ENCODE measurements at places on chromosomes 16 and 17.

- peak overlapping the region; percentile 91 for H3K4me3 ChIP-seq
- H3K27ac ChIP-seq: peak overlapping the region; percentile 94
- H3K4me1 ChIP-seq: peaks cover 41% of the 10 kb centered on the region
- H3K27me3 ChIP-seq: peaks cover 3% of the 10 kb centered on the region
Measured at GRCh38 chr17:37488009-37488604, 1.6 kb upstream of the DUSP14 start.

DNA sequence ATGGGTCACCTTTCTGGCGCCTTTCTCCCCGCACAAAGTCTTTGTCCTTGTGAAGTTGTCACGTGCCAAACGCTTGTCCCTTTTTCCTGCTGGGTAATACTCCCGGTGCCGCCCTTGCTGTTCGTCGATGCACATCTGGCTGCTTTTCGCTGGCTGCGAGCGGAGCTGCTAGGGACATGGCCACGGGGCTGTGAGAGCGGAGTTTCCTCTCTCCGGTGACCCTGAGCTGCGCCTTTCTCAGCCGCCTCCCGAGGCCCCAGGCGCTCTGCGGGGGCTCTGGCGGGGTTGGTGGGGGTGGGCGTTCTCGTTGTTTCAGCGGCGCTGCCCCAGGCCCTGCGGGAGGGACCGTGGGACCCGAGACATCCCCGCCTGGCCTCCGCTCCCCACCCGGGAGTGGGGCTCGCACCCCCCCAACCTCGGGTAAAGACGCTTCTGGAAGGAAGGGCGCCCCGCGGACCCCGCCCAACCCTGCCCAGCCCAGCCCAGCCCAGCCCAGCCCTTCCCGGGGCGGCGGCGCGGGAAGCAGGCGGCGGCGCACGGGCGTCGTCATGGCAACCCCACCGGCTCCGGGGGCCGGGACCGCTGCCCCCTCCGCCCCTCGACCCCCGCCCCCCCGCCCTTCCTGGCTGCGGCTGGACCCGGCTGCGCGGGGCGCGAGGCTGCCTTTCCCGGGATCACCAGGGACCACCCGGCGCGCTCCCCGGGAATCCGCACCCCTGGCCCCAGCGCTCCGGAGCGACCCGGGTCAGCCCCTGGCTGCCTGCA, 12.3 kb downstream of the CHMP6 start:
- H3K27me3 ChIP-seq: peaks cover 45% of the 10 kb centered on the region
- no peak for DNase-seq
- peaks cover under 1% of the 10 kb centered on the region for H3K36me3 ChIP-seq

- peaks cover 7% of the 10 kb centered on the region for H3K36me3 ChIP-seq
- no peak overlapping the region for H3K4me3 ChIP-seq
- no peaks in the 10 kb centered on the region for H3K4me1 ChIP-seq
- no peaks in the 10 kb centered on the region for H3K27me3 ChIP-seq
- no peak for DNase-seq
Measured at GRCh38 chr17:46733837-46734475, 84.5 kb downstream of the WNT3 start.

GRCh38 chr16:1471569-1472194, 3.1 kb downstream of the CLCN7 start:
- H3K27me3 ChIP-seq: no peaks in the 10 kb centered on the region
- H3K36me3 ChIP-seq: peaks cover 1% of the 10 kb centered on the region
- DNase-seq: no peak

GRCh38 chr17:19874256-19874655, 6.5 kb upstream of the ULK2 start:
- no peaks in the 10 kb centered on the region for H3K36me3 ChIP-seq
- H3K4me3 ChIP-seq: no peak overlapping the region
- no peak overlapping the region for H3K27ac ChIP-seq
- peaks cover 17% of the 10 kb centered on the region for H3K4me1 ChIP-seq

DNA sequence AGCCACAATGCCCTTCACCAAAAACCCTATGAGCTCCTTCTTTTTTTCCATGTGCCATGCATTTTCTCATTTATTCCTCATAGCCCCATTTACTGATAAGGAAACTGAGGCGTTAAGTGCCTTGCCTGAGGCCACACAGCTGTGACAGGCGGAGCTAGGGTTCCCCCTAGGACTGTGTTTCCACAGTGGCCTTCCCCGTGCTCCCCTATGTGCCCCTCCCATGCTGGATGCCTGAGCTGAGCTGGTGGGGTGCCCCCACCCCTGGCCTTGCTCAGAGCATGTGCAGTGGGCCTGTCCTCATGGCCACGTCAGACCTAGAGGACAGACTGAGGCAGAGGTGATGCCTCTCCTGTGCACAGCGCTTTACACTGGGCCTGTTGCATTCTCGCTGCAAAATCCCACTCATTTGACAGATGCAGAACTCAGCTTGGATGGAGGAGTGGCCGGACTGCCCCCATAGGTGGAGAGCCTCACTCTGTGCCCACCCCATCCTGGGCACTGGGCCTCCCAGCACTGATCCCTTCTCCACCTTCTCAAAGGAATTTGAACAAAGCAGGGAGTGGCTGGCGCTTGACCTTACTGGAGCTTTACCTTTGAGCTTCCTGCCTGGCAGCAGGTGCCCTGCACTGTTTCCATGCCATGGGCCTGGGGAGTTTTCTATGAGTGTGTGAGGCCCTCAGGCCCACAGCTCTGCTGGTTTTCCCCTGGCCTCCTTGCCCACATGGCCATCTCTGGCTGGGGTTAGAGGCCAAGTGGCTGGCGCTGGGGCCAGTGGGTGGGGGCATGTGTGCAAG, 2.6 kb downstream of the MAP2K3 start:
- peaks cover 2% of the 10 kb centered on the region for H3K27me3 ChIP-seq
- DNase-seq: peak; percentile 27
- H3K27ac ChIP-seq: peak overlapping the region; percentile 95
- peak overlapping the region; percentile 97 for H3K4me3 ChIP-seq
- peaks cover 14% of the 10 kb centered on the region for H3K36me3 ChIP-seq

GRCh38 chr17:40431231-40431602, 12.0 kb upstream of the IGFBP4 start:
- H3K4me1 ChIP-seq: peaks cover 32% of the 10 kb centered on the region
- DNase-seq: no peak
- H3K36me3 ChIP-seq: no peaks in the 10 kb centered on the region
- H3K27me3 ChIP-seq: peaks cover 2% of the 10 kb centered on the region

DNA sequence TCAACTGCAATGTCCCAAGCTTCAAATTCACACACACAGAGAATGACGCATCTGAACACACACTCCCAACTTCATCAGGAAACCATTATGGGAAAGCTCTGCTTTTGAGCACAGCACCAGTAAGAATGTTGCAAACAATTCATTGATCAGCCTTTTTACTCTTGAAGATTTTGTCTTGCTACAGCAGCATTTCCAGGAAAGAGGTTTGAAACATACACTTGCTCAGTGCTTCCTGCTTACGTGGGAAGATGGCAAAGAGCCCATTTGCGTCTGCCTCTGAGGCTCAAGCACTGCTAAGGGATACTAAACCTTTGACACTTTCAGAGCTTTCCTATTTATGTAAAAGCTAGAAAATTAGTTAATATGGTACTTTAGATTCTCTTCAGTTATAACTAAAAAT, 77.2 kb upstream of the MON1B start:
- no peak overlapping the region for H3K4me3 ChIP-seq
- no peak overlapping the region for H3K27ac ChIP-seq

DNA sequence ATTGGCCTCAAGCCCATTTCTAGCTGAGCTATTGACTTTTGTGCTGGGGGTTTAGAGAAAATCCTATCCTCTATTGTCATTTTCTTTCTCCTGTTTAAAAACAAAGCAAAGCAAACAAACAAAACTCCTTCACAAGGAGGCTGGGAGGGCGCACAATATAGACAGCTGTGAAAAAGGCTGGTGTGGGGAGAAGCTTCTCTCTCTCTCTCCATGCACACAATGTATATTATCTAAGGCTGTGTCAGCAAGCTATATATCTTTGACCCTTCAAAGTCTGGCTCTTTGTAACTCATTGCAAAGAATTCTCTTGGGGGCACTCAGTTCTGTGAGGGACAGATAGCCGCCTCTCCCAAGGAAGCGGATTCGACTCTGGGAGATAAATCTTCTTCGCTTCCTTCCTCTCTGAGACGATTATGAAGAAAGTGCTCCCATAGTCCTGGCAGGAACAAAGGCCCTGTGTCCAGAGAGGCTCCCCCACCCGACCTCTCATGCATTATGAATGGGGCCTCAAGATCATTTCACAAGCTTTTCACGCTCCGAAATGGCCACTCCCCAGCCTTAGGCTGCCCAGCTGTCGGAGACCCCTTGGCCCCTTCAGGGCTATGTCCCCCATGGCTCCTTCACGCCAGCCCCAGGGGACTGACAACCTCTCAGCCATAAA, 33.2 kb upstream of the MEAK7 start:
- H3K4me3 ChIP-seq: no peak overlapping the region
- H3K4me1 ChIP-seq: peaks cover 28% of the 10 kb centered on the region
- no peak for DNase-seq
- H3K27ac ChIP-seq: peak overlapping the region; percentile 52
- peaks cover 34% of the 10 kb centered on the region for H3K36me3 ChIP-seq
- no peaks in the 10 kb centered on the region for H3K27me3 ChIP-seq

- H3K4me1 ChIP-seq: no peaks in the 10 kb centered on the region
- no peaks in the 10 kb centered on the region for H3K36me3 ChIP-seq
- no peak overlapping the region for H3K27ac ChIP-seq
- no peaks in the 10 kb centered on the region for H3K27me3 ChIP-seq
- no peak for DNase-seq
Measured at GRCh38 chr16:78506367-78507193, 407.1 kb downstream of the WWOX start.

- H3K27ac ChIP-seq: peak overlapping the region; percentile 100
- H3K4me1 ChIP-seq: peaks cover 20% of the 10 kb centered on the region
- H3K27me3 ChIP-seq: no peaks in the 10 kb centered on the region
- H3K36me3 ChIP-seq: peaks cover 65% of the 10 kb centered on the region
- DNase-seq: no peak
Measured at GRCh38 chr16:29804020-29804419, 2.3 kb upstream of the MAZ start.

DNA sequence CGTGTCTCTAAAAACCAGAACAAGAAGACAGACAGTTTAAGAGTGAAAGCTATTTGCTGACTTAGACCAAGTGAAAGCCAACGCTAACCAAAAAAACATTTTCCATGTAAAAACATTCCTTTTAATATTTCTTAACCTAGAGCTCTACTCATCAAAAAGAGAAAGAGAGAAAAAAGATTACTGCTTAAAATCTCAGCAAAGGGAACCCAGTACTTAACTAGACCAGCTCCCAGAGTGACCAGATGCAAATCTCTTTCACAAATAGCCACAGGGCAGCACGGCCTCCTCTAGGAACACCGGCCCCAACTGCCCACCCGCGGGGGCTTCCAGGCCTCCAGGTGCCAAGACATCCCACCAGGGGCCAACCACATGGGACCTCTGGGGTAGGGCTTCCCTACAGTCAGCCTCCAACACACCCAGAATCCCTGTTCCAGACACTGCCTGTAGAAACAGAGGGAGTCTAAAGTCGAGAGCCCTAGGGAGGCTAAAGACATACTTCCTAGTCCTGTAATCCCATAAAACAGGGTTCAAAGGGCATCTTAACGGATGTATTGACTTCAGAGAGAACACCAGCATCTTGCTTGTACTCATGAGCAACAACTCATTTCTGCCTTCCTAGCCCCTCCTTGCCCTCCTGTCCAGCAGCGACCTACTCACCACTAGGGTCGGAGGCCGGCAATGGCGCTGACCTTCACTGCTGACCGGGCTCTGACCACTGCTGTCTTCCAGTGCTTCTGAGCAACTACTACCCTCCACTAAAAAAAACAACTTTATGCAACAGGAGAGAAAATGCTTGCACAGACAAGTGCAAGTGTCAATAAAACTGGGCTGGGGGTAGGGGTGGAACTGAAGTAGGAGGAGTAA, 21.3 kb downstream of the ZCCHC14 start:
- H3K36me3 ChIP-seq: no peaks in the 10 kb centered on the region
- H3K27ac ChIP-seq: no peak overlapping the region
- DNase-seq: no peak
- H3K4me1 ChIP-seq: no peaks in the 10 kb centered on the region

- peaks cover 3% of the 10 kb centered on the region for H3K27me3 ChIP-seq
- peak overlapping the region; percentile 49 for H3K27ac ChIP-seq
- no peak overlapping the region for H3K4me3 ChIP-seq
- DNase-seq: no peak
- H3K36me3 ChIP-seq: no peaks in the 10 kb centered on the region
Measured at GRCh38 chr17:27218041-27218440, 75.9 kb upstream of the WSB1 start.

DNA sequence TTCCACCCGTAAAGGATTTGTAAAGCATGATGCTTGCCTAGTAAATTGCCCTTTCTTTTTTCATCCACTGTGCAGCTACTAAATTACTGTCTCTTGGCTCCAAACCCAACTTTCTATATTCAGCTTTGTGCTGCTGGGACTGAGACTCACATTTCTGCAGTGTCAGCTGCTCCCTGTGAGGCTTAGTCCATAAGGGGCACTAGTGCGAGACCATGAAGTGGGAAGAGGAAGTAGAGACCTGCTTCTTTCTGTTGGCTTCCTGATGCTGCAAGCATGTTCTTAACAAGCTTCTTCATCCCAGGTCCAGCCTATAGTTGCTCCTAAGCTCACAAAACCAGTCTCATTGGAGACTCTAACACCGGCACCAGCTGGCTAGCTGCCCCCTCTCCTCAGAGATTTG, 74.9 kb upstream of the HS3ST2 start:
- no peak for DNase-seq
- peaks cover 3% of the 10 kb centered on the region for H3K27me3 ChIP-seq
- H3K27ac ChIP-seq: no peak overlapping the region
- no peaks in the 10 kb centered on the region for H3K36me3 ChIP-seq
- H3K4me3 ChIP-seq: no peak overlapping the region

GRCh38 chr17:35404360-35404759, 27.9 kb downstream of the SLFN12 start:
- H3K27me3 ChIP-seq: no peaks in the 10 kb centered on the region
- H3K4me3 ChIP-seq: no peak overlapping the region
- peaks cover 25% of the 10 kb centered on the region for H3K36me3 ChIP-seq

- no peaks in the 10 kb centered on the region for H3K27me3 ChIP-seq
- H3K36me3 ChIP-seq: no peaks in the 10 kb centered on the region
Measured at GRCh38 chr17:72529386-72529785, 408.6 kb downstream of the SOX9 start.

DNA sequence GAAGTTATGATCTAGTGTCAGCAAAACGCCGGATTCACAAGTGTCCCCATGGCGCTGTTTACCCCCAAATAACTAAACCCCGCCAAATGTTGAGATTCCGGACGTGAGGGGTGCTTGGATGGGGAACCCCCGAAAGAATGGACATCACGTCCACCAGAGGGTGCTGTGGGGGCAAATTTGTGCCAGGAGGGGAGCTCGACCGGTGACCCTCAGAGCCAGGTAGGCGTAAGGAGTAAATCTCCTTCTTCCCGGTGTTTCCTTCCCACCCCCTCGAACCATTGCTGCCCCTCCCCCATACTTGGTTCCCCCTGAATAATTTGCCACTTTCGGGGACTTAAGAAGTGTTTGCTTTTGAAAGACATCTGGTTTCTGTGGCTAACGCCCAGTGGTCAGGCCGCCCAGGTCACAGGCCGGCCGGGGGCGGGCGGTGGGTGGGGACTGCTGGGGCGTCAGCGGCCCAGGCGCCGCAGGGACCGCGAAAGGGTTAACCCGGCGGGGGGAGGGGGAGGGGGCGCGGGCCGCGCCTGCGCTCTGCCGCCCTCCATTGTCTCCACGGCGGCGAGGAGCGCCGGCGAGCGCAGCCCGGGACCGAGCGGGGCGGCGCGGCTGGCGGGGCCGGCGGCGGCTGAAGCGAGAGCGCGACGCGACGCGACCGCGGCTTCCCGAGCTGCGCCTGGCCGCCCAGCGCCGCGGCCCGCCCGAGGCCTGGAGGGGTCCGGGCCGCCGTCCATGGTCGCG, at the start of gene ZNRF1:
TSS of gene ZNRF1 (plus strand) at position 544 of the 738 bp plus-strand sequence. CDS start 648 bp downstream, outside the sequence.
- peak; percentile 77 for DNase-seq
- H3K36me3 ChIP-seq: peaks cover 4% of the 10 kb centered on the region
- H3K4me1 ChIP-seq: peaks cover 23% of the 10 kb centered on the region
- peaks cover 5% of the 10 kb centered on the region for H3K27me3 ChIP-seq
- peak within 1 kb of the TSS; percentile 84 for H3K4me3 ChIP-seq

GRCh38 chr17:19308398-19308797, 54.1 kb downstream of the B9D1 start:
- H3K4me3 ChIP-seq: no peak overlapping the region
- peaks cover 45% of the 10 kb centered on the region for H3K4me1 ChIP-seq
- H3K27me3 ChIP-seq: peaks cover 3% of the 10 kb centered on the region
- DNase-seq: no peak
- no peak overlapping the region for H3K27ac ChIP-seq
